ENCODE measurements at places on chromosomes 4 and X. TPM values are rescaled to one million over a fixed set of nuclear protein-coding genes. Genes with fewer than 3 reads are reported as not detected.

The LRAT gene
- total RNA-seq, result 0.20 TPM

The FGFBP2 gene
- not detected for total RNA-seq

DNA sequence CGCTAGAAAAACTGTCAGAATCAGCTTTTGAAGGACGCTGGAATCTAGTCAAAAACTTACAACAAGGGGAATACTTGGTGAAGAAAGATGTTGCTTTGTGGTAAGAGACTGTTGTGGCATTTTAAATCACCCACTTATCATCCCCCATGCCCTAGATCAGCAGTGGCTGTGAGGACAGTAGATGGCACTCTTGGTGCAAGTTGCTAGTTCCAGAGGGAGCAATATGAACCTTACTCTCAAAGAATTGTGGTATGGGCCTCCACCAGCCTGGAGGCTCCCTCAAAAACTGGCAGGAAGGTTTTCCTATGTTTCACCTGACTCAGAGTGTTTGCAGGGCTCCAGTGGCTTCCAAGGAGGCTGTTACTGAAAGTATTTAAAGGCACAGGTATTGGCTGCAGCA lies 37.7 kb upstream of the SLC16A2 start:
- H3K4me3 ChIP-seq, result no peak overlapping the region
- no peaks in the 10 kb centered on the region for H3K36me3 ChIP-seq
- H3K27ac ChIP-seq, result no peak overlapping the region
- peak; percentile 1 for DNase-seq

DNA sequence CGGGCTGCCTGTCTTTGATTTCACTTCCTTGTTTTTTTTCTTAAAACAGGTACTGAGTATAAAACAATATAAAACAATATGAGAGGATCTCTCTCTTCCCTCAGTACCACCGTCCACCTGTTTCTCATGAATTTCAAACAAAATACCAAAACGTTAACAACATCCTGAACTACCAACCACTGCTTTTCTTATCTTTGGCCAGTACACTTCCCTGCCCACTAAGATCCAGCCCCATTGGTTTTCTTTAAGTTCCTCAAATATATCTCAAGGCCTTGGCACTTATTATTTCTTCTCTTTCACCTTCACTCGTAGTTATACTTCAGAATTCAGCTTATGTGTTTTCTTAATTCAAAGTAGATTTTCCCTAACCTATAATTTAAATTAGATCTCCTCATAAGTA lies 370.2 kb upstream of the GRIA3 start:
- no peak for DNase-seq
- no peak overlapping the region for H3K27ac ChIP-seq
- H3K36me3 ChIP-seq, result no peaks in the 10 kb centered on the region

The CTAG1B gene
- total RNA-seq, result not detected
